ENCODE measurements at places on chromosomes 2 and 18. TPM values are rescaled to one million over a fixed set of nuclear protein-coding genes. Genes with fewer than 3 reads are reported as not detected.
A peak's percentile ranks its signal among the peaks of the same experiment; 100 is the strongest.

DSG4 gene
- total RNA-seq, result 0.04 TPM

GRCh38 chr2:1691366-1691765, 52.9 kb downstream of the PXDN start:
- no peak for DNase-seq

- DNase-seq, result no peak
These were observed 35.5 kb downstream of the ZNF532 start for GRCh38 chr18:58900015-58900649.

DNA sequence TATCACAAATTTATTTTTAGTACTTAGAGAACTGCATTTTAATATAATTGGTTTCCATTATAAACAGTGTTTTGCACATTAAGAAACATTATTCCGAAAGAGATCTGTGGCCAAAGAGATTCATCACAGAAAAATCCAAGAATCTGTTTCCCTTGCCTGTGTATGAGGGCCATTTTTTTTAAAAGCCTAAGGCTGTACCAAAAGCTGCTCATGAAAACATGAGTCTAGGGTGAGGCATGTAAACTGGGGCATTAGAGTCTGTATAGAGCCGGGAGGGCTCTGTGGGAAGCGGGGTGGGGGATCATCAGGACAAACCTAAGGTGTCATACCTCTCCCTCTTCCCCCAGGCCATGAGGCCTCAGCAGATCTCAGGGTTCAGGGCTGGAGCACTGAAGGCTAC, 223.8 kb downstream of the FBXO15 start:
- no peak for DNase-seq

CFAP221 gene
- not detected for total RNA-seq

DNA sequence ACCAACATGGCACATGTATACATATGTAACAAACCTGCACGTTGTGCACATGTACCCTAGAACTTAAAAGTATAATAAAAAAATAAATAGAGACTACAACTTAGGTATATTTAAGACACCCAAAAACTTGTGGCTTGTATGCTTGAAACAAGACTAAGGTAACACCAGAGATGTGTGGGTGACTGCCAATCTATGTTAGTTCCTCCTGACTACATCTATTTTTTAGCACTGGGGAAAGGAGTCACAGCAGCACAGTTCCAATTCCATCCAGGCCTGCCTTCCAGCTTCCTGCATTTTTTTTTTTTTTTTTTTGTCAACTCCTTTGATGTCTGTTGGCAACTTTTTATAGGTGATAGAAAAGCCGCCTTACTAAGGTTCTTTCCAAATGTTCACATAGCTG, 18.2 kb downstream of the C2orf69 start:
- DNase-seq, result no peak

DNA sequence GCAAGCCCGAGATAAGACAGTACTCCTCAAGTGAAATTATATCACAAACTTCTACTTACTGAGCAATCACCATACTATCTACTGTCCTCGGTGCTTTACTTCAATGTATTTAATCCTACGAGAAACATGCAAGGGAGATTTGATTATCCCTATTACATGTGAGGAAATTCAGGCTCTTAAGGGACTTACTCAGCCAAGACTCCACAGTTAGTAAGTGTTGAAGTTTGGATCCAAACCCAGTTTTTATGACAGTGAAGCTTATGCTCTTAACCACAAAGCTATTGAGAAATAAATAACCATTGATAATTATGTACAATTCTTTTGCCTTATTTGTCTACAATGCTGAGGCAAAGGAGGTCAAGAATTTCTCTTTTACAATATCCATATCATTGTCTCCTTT, 672.9 kb upstream of the ACVR2A start:
- DNase-seq, result no peak

DNA sequence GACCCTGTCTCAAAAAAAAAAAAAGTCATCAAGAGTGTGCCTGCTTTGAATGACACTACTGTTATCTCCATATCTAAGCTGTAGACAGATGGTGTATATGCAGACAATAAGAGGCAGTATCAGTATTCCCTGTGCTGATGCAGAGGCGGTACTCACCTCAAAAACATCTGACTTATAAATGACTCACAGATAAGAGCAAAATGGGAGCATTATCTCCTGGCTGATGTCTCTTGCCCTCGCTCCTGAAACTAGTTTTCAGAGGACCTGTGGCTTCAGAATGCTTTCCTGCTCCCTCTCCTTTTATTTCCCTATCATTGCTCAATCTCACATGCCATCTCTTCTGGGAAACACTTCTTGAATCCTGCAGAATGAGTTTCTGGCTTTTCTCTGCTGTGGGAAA, 289.6 kb downstream of the PTPRM start:
- DNase-seq, result peak; percentile 71

GRCh38 chr2:37350034-37350433, 5.6 kb downstream of the QPCT start:
- DNase-seq, result no peak

GRCh38 chr18:50131591-50131990, 63.4 kb downstream of the MYO5B start:
- no peak for DNase-seq

GRCh38 chr2:126703311-126703710, 47.4 kb downstream of the GYPC start:
- DNase-seq, result no peak

DNA sequence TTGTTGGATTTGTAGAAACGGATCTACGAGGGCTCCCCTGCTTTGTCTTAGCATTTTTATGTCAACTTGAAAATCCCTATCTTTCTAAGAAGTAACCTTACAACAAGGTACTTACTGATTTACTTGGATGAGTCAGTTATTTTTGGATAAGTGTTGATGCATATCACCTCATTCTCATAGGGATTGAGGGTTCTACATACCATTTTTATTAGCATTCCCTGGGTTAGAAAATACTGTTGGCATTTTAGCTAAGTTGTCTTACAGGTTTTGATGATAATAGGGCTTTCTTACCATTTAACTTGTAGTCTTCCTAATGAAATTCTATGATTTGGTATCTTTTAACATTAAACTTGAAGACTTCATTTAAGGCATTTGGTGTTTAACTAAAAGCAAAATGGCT, 125.2 kb downstream of the UBE2E3 start:
- peak; percentile 31 for DNase-seq

ZEB2 gene
- 0.11 TPM for total RNA-seq

DNA sequence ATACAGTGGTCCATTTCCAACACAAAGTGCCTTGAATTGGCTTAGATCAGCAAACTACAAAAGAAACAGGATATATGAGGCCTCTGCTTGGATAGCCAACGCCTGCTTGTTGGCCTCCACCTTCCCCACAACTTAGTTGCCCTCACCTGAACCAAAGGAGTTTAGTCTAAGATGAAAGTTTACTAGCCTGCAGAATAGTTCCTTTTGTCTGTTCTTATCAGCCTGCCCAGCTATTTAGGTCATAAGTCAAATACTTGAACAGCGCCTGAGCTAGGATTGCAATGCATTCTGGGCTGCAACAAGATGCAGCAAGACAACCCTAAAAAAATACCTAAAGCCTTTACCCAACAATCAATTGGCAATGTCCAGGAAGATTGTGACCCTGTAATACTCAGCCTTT, 13.1 kb upstream of the EPG5 start:
- no peak for DNase-seq

GRCh38 chr2:119641562-119642258, 37.3 kb upstream of the TMEM177 start:
- peak; percentile 59 for DNase-seq

TMEM182 gene
- total RNA-seq, result 2.9 TPM

DNA sequence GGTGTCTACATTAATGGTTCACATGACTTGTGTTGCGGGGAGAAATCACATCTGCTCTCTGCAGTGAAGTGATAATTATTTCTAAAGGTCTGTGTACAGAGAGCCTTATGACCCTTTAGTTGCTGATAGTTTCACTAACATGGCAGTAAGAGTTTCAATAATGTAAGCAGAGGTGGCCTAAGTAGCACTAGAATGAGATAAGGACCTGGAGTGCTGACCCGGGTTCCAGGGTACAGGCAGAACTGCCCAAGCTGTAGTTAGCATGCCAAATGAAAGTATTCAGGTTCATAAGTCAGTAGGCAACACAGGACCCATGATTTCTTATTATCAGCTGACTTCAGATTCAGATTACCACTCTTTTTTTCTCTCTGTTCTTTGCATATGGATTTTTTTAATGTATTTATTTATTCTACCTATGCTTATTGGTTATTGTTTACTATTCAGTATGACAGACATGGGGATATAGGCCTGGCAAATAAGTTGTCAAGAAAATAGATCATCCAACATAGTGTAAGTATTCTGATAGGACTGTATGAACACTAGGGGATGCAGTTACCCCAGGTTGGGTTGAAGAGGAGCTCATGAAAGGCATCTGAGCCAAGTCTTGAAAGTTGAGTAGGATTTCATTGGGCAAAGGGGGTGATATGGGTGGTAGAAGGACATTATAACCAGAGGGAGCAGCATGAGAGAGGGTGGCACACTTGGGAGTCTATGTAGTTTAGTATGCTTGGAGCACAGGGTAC, 105.2 kb downstream of the CCDC85A start:
- no peak for DNase-seq

DNA sequence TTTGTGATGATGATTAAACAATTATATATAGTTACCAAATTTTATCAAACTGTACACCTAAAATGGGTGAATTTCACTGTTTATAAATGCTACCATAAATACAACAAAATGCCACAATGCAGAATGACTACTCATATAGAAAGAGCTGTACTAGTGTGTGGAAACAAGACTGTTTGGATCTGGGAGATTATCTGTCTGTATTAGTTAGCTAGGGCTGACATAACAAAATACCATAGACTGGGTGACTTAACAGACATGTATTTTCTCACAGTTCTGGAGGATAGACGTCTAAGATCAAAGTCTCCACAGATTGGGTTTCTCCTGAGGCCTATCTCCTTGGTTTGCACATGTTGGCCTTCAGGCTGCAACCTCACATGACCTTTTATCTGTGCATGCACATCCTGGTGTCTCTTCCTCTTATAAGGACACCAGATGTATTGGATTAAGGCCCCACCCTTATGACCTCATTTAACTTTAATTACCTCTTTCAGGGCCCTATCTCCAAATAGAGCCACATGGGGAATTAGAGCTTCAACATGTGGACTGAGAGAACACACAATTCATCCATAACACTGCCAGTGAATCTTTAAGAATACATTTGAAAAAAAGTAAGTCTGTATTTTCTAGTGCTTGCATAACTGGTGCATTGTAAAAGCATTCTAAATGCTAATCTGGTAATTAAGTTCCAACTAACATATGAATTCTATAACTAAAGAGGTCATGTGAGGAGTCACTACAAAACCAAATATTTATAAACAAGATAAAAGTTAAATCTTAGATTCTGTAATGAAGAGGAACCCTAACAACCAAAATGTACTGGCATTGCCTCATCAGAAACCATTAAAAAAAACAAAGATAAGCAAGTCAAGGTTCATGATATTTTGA, 699.6 kb downstream of the NYAP2 start:
- no peak for DNase-seq

DNA sequence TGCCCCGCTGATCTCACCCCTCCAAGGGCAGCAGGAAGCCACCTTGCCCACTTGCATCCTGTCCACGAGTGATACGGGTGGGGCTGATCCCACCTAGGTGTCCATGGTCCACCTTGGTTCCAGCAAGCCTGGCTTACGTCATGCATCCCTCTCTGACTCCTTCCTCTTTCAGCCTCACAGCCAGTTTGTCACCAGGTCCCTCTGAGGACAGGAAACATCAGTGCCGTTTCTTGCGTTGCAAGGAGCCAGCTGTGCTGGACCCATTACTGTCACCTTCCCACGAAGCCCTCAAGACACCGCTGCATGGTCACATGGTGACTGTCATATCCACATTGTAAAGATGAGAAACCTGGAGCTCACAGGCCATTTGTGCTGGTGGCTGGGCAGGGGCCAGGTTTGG, 34.8 kb upstream of the TWIST2 start:
- DNase-seq, result no peak

TDRD15 gene
- total RNA-seq, result not detected

BOLL gene
- total RNA-seq, result not detected

- DNase-seq, result no peak
These were observed 51.4 kb upstream of the SPRED2 start for GRCh38 chr2:65483763-65484162.

DNA sequence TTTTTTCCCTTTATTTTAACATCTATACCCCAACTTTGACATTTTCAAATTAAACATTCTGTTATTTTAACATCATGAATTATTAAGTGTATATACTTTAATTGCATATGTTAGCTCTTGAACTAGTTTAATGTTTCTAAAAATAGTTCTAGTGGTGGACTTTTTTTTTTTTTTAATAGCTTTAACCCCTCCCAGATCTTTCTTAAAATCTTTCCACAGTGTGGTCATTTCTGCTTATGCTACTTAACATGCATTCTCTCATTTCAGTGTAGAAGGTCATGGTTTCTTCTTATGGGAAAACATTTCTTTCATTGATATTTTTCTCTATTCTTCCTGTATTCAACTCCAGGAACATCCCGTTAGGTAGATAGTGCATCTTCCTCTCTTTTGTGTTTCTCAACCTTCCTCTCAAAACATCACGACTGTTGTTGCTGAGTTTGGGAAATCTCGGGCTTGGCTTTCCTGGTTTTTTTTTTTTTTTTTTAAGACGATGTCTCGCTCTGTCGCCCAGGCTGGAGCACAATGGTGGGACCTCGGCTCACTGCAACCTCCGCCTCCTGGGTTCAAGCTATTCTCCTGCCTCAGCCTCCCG, 849 bp upstream of the TMEM18 start:
- DNase-seq, result no peak

DNA sequence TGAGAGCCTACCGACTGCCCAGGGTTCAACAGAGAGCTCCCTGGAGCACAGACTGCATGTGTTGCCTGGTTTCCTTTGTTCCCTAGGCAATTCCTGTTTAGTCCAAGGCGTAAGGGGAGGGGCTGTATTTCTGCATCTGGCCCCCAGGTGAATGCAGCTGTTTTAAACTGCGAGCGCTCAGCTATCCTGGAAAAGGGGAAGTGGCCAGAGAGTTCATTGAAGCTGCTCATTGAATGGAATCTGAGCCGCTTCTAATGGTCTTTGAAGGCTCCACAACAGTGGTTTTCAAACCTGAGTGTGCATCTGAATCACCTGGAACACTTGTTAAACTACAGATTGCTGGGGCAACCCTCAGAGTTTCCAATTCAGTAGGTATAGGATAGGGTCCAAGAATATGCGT, 18.1 kb downstream of the MAPK4 start:
- DNase-seq, result no peak

ASXL3 gene
- total RNA-seq, result not detected

- DNase-seq, result no peak
These were observed 230.0 kb upstream of the PARD3B start for GRCh38 chr2:204315236-204315662.

SP5 gene
- not detected for total RNA-seq

DNA sequence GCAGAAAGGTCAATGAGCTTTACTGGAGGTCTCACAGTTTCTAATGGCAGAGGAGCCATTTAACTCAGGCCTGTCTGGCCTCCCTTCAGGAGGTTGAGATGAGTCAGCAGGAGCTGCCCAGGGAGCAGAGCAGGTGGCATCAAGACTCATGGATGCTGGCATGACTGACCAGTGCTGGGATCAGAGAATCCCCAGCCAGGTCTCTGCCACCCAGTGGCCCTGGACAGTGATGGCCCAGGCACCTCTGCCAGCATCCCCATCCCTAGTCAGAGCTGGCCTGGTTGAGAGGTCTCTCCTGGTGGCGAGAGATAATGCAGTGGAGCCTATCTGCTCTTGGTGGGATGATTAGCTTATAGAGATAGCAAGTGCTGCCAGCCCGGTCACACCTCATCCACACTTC, 43.1 kb downstream of the GYPC start:
- no peak for DNase-seq

Data from foreskin keratinocyte (primary cell).